ENCODE measurements at places on chromosomes 2 and 18.

DNA sequence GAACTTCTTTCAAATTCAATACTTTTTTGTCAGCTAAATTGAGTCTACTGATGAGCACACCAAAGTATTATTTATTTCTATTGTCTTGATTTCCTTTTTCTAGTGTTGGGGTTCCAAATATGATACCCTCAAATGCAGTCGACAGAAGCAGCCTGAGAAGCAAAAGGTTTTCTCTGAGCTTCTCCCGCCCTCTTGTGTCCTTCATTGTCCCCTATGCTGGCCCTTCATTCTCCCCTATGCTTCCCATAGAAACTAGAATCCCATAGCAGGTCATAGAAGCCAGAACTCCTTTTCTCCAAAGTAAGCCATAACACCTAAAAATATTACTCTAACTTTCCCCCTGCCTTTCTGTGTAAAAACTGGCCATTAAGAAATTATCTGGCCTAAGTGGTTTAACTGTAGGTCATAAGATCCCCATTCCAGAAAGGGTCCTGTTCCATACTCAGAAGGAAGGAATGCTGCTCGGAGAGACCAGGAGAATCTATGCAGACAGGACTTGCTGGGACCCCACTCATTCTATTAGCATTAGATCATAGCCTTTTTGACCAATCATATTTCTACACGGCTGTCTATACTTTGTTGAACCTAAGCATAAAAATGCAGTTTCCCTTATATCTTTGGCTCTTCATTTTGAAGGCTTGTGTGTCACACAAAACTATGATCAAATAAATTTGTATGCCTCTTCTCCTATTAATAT lies 764.6 kb upstream of the PKDCC start:
- no peak for DNase-seq

GRCh38 chr2:201406077-201406662 lies 45.1 kb downstream of the TRAK2 start:
- DNase-seq = no peak

DNA sequence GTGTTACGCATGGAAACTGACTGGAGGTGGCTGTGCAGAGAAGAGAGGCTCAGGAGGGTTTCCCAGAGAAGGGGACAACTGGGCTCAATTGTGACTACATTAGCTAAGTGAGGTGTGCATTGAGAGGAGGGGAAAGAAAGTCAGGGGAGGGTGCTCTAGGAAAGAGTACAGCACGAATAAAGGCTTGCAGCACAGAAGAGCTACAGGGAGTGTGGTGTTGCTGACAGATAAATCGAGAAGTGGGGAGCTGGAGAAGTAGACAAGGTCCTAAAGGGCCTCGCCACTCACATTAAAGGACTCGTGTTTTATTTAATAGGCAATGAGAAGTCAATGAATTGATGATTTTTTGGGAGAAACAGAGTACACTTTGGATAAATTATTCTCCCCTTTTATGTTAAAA lies 65.7 kb upstream of the CTAGE1 start:
- DNase-seq = no peak

DNA sequence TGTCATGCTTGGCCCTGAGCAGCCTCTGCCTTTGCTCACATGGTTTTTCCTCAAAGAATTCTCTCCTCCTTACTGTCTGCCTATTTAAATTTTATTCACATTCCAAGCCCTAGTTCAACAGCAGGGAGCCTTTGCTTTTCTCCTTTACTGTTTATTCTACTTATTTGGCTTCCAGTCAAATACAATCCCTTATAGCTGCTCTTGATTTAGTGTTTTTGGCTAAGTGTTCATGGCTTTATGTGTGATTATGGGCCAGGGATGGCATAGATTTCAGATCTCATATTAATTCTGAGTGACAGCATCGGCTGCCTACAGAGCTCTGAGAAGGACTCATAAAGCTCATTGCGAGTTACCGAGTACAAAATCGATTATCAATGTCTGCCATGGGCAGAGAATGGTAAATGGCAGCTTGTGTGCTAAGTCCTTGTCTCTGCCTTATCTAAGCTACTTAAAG lies 106.7 kb downstream of the METTL8 start:
- DNase-seq = no peak

- no peak for DNase-seq
These were observed 3.5 kb upstream of the NEUROD1 start for GRCh38 chr2:181683518-181684453.

DNA sequence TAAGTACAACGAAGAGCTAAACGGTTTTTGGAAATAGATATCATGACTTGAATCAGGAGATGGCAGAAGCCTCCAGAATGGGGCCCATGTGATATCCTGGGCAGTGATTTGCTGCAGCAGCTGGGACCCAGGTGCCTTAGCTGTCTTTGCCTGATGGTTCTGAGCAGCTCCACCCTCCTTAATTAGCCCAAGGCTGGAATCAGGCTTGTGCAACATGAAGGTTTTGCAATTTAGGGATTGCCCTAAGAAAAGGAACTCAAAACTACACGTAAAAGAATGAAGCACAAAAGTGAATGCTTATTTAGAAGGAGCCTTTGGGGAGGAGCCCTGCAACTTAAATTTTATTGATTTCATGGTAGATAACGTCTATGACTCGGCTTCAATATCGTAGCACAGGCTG lies 17.3 kb upstream of the CNDP2 start:
- no peak for DNase-seq

- no peak for DNase-seq
These were observed 94.8 kb downstream of the SH3BP4 start for GRCh38 chr2:235046589-235046988.

DNA sequence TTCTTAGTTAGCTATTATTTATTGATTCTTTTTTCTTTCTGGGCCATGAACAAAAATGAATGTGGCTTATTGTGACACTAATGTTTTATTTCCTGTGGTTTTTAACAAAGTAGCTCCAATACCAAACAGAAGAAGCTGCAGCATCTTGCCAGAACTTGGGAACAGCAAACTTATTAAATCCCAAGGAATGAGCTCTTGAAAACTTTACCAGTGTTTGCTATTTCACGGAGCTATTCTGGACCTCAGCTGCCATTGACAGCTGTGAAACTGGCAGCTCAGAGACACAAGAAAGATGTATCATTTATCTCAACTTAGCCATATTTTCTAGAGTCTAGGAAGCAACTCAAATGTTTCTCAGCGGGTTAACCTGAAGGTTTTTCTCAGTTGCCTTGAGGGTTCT lies 91.0 kb upstream of the NEUROD1 start:
- DNase-seq = no peak

GRCh38 chr2:219661197-219661954 lies 33.9 kb downstream of the SLC4A3 start:
- no peak for DNase-seq

DNA sequence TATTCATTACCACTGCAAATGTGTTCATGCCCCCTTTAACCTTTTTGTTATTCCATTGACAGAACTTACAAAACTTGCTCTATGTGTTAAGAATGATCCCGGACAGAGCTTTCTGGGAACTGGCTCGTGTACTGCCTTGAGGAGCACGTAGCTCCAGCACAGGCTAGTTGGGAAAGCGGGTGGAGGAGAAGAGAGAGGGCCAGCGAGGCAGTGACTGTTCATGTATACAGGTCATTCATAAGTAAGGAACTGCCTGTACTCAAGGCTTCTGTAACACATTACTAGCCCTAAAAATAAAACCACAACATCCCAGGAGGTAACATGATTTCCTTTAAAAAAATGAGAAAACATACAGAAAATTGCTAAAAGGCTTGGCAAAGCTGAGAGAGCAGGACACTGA lies 109.0 kb downstream of the STK39 start:
- DNase-seq = no peak

GRCh38 chr2:196076778-196077568 lies 8.3 kb upstream of the DNAH7 start:
- DNase-seq = no peak

- DNase-seq = no peak
These were observed 229.8 kb downstream of the CCDC178 start for GRCh38 chr18:33210575-33211189.

GRCh38 chr2:175010848-175011254 lies 5.7 kb upstream of the CHN1 start:
- DNase-seq = no peak

- DNase-seq = no peak
These were observed 33.2 kb downstream of the XPO1 start for GRCh38 chr2:61504949-61505348.

DNA sequence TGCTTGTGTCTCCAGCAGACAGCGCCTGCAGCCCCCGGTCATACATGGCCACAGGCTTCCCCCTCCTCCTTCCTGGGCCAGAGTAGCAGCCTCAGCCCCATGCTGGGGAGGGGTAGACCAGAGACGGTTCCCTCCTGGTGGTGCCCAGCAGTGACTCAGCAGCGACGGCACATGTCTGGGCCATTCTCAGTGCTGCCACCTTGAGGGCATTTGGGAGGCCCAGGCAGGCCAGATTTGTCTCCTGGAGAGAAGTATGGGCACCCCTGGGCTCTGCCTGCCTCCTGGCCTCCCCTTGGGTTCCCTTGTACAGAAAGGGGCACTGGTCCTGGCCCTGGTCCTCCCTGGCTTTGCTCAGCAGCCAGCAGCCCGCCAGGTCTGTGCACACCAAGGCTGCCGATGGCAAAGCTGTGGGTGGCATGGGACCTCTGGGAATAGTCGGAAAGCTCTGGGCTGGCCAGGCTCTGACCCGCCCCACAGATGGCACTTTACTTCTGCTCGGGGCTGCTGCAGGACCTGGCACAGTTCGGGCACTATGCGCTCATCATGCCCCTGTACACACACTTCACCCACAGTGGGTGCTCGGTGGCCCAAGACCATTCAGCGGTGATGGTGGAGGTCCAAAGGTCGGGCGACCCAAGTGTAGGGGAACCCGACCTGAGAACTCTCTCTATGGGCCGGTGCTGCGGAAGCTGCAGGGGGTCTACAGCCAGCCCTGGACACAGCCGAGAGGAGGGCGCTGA lies 11.4 kb upstream of the ALPI start:
- no peak for DNase-seq

DNA sequence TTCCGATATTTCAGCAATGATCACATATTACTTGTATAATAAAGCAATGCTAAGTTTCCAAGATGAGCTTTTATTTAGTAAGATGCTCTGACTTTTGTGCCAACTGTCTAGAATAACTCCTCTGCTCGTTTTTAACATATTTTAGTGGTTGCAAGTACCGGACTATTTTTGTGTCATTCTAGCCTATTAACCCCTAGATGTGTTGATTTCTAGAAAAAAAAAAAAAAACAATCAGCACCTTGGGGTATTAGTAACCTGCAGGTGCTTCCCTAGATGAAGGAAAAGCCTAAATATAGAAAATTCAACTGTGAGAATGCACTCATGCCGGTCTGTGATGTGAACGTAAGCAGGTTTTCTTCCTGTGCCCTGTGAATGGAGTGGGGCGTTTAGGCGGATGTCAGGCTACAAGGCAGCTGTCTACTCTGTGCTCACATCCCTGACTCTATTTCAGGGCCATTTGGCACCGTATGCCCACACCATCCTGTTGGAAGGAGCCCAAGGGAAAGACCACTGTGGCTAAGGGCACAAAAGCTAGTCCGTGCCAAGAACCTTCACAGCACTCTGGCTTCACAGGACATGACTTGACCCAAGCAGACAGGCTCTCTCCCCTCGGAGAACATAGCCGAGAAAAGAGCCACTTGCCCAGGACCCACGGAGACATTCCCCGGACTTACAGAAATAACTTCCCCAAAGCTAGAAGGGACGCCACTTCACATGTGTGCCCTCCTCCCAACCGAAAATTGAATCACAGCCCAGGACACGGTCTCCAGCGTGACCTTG lies 60.9 kb upstream of the AGAP1 start:
- DNase-seq = no peak

DNA sequence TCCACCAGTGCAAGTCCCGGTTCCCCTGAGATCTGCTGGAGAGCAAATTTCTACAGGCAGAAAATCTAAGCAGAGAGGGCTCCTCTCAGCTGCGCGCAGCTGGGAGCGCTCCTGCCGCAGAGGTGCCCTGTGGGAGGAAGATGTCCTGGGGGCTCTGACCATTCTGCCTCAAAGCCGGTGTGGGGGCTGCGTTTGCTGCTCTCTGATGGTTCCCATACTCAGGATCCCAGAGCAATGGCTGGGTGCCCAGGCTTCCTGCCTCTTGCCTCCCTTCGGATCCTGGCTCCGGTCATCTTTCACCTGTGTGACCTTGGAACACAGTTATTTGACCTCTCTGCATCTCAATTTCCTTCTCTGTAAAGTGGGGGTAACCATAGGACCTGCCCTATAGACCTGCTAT lies 434.2 kb downstream of the ZNF521 start:
- DNase-seq = no peak

GRCh38 chr2:19106376-19106775 lies 252.0 kb downstream of the OSR1 start:
- DNase-seq = no peak

DNA sequence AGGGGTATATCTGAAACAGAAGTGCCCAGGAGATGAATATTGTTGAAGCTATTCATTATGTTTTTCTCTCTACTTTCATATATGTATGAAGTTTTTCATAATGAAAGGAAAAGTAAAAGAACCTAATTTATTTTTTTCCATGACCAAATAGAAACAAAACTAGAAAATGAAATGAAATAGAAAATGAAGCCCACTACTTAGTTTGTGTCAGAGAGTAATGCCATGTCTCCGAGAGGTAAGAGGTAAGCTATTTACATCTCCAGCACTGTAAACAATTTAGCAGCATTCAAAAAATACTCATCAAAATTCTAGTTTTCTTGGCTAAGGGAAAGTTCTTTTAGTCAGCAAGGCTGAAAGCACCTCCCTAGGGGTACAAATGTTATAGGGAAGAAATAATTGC lies 238.6 kb downstream of the PTH2R start:
- no peak for DNase-seq

DNA sequence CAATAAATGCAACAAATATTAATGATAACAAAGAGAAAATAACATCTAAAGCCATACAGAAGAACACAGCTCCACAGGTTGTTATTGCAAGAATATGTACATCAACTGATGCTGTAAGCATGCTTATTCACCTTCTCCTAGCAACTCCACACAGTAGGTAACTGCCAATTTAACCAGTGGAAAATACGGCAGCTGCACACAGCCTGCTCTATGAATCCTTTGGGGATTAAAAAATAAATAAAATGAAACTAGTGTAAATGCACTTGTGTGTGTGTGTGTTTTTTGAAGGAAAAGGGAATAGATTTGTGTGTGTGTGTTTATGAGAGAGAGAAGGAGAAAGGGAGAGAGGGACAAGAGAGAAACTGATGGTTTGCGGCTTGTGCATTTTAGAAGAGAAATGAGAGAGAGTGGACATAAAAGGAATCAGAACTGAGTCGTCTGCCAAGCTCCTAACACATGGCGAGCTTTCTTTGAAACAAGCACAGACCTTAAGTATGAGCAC lies 96.2 kb upstream of the PDE1A start:
- DNase-seq = no peak

DNA sequence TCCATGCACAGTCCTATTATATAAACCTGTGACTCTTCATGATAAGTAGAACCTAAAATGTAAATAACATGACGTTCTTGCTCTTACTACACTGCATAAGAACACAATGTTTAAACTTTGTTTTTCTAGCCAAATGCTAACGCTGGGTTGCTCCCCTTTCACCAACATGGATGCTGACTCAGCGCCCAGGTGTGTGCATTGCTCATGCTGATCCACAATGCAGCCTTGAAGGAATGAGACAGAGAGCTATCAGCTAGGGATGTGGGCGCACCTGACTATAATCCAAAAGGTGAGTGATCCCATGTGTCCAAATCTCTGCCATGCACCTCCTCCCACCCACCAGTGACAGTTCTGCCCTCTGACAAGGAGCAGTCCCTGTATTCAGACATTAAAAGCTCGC lies 235.0 kb downstream of the IRS1 start:
- DNase-seq = no peak

All from T-cell (primary cell).